ENCODE measurements at places on chromosomes 12 and 14.

DNA sequence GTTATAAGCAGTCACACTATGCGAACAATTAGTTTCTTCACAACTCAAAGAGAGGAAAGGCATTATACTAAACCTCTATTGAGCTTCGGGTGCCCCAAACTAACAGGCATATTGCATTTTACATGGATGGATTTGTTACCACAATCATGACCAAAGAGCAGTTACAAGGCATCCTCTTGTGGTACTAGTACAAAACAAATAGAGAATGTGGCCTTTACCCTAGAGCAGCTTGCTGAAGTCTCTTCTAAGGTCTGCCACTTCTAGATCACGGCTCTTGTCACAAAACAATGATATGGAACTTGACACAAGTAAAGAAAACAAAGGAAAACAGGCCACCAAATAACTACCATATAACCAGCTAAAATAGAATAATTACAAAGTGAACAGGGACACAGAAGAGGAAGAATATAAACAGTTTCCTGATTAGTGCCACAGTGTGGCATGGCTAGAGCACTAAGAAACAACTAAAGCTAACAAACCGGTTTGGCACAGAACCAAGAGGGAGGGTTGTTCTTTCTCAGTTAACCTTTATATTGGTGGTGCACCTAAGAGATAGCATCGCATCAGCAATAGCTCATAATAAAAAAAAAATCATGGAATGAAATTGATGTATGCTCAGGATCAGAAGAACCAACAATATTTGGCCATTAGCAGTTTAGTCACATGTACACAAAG lies 209.7 kb upstream of the ATP2B1 start:
- no peak for DNase-seq

DNA sequence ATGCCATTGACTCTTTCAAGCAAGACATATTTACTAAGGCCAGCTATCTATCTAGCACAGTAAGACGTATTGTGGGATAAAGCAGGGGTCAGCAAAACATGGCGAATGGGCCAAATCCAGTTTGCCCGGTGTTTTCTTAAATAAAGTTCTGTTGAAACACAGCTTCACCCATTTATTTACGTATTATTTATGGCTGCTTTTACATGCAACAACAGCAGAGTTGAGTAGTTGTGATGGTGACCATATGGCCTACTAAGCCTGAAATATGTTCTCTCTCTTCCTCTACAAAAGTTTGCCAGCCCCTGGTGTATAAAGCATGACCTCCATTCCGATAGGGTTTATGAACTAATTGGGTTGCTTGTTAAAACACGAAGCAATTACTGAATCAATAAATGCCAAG lies 322.1 kb downstream of the CCDC91 start:
- no peak for DNase-seq

GRCh38 chr14:49926803-49927202 lies 33.9 kb downstream of the ARF6 start:
- no peak for DNase-seq

DNA sequence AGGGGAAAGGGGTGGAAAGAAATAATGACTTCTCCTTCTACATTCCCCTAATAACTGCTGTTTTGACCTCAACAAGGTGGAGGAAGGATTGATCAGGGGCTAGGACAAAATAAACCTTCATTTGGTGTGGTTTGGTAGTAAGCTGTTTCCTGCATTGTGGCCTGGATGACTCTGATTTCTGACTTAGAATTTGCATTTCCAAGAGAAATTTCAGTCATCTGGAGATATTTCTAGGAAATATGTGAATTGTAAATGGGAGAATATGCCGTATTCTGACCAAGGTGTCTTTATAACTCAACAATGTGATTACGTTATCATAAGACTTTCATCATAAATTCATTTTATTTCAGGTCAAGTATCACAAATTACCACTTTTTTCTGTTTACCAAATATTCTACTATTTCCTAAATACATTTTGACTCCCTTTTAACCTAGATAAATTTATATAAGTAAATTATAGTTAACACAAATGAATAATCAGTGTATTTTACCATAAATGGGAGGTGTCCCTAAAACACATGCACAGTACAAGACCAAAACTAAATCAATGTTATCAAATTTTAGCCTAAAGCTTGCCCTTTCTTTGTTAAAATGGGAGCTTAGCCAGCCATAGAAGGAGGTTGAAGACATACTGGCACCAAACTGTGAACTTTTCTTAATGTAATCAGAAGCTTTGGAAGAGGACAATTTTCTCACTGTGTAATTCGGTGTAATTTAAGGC lies 828.8 kb downstream of the TMTC2 start:
- no peak for DNase-seq

GRCh38 chr14:74219277-74220205 lies 19.7 kb upstream of the VSX2 start:
- no peak for DNase-seq

DNA sequence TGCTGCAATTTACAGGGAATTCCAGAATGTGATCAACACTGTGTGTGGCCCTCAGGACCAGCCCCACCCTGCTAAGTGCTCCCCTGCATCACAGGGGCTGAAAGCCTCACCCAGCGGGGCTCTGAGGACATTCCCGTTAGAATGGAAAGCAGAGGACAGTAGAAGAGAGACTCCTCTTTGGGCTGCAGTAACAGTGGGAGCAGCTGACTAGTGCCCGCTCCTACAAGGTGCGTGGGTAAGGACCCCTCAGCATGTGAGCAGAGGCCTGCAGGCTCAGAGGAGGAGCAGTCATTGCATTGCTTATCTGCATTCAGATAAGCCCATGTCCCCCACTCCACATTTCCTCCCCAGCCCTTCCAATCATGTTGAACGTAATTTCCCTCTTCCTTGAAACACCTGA lies 120.1 kb downstream of the ITPR2 start:
- no peak for DNase-seq

- no peak for DNase-seq
Measured at GRCh38 chr14:72651081-72651480, 242.8 kb downstream of the DPF3 start.

- peak; percentile 64 for DNase-seq
Measured at GRCh38 chr14:81269100-81269978, 48.6 kb upstream of the GTF2A1 start.

- DNase-seq = no peak
Measured at GRCh38 chr12:120856980-120857379, 47.2 kb downstream of the SPPL3 start.

GRCh38 chr14:49418789-49419188 lies 167.4 kb downstream of the RPS29 start:
- no peak for DNase-seq

GRCh38 chr12:4323396-4323795 lies 2.4 kb downstream of the TIGAR start:
- no peak for DNase-seq

GRCh38 chr14:96126783-96127271 lies 77.8 kb upstream of the BDKRB2 start:
- no peak for DNase-seq

DNA sequence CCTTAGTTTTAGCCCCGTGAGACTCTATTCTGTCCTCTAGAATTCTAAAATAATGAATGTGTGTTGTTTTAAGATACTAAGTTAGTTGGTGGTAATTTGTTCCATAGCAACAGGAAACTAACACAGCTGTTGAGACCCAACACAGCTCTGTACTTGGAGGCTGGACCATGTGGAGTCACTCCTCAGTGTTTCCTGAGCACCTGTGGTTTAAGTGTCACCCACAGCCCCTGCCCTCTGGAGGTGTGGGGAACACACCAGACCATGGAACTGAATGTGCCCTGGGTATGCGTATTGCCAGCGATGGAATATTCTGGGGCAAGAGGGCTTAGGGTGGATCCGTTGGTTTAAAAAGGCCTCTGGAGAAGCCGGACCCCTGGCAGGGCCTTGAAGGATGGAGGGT lies 16.6 kb upstream of the GPR68 start:
- DNase-seq = no peak

GRCh38 chr12:14901228-14901562 lies 15.5 kb upstream of the MGP start:
- no peak for DNase-seq

DNA sequence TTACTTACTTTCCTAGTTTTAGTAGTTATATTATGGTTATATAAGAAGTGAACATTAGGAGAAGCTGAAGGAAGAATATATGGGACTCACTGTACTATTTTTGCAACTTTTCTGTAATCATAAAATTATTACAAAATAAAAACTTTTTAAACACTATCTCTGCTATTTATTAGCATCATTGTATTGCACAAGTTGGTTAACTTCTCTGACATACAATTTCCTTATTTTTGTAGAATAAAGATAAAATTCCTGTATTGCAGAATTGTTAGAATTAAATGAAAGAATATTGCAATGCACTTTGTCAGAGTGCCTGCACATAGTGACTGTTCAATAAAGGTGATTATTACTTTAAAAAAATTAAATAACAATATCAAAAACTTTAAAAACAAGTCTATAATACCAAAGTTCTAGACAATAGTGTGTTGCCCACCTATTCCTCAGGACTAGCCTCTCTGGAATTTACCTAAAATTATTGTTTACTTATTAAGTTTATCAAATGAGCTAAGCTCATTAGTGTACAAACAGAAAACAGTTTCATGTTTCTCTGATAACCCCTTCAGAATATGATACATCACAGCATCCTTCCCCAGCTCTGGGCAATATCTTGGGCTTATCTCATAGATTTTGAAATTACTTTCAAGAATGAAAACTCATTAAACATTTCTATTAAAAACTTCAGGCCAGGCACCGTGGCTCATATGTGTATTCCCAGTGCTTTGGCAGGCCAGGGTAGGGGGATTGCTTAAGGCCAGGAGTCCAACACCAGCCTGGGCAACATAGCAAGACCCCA lies 77.4 kb upstream of the TMPO start:
- no peak for DNase-seq

DNA sequence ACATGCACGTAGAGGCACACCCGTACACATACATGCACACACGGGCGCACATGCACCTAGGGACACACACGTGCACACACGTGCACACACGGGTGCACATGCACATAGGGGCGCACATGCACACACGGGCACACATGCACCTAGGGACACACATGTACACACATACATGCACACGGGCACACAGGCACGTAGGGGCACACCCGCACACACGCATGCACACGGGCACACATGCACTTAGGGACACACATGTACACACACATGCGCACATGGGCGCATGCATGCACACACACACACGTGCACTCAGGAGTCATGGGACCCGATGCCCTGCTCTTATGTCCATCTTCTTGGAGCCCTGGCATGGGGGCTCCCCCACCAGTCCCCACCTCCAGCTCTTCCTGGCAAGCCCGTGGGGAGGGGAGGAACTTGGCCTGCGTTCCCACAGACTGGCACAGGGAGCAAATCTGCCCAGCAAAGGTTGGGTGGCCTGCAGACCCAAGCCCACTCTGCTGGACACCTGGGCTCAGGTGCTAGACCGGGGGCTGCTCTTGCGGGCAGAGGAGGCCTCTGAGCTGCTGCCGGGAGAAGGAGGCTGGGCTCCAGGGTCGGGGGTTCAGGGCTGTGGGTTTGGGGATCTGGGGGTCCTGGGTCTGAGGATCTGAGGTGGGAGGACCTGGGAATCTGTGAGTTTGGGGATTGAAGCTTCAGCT lies 51.4 kb downstream of the KIF26A start:
- no peak for DNase-seq

- DNase-seq = no peak
Measured at GRCh38 chr12:116319233-116319897, 41.9 kb upstream of the MED13L start.
